ENCODE measurements at places on chromosomes 7 and 10.

DNA sequence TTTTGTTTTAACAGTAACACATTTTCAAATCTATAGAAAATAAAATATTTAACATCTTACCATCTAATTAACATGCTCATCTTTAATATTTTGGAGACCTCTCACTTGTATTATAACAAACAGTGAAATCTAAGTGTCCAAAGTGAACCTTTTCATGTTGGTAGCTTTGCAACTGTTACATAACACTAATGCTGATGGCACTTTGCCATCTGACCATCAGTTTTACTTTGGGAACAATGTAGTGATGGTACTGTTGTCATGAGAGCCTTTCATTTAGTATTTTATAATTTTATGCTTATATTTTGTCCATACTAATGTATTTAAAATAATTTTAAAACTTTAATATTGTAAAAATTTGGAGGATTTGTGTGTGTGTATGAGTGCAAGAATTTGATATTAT lies 1017.0 kb upstream of the KCND2 start:
- no peak for DNase-seq

DNA sequence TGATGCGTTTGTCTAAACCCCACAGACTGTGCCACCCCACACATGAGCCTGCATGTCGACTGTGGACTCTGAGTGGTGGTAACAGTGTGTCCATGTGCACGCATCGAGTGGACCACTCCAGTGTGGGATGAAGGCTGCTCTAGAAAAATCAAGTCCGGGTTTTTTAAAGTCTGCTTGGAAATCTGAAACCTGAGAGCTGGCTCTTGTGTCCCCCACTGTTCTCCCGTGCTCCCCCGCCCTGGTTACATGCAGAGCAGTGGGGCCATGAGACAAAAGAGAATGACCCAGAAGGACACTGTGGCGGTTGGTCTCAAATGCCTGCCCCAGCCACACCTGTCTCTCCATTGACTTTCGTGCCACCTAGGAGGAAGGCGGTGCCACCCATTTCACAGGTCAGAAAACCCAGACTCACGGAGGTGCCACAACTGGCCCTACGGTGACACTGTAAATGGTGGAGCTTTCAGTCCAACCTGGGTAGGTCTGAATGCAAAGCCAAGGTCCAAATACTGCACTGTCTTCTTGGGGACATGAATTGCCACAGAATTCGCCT lies 27.3 kb upstream of the PWWP2B start:
- DNase-seq = no peak

- peak; percentile 93 for DNase-seq
Measured at GRCh38 chr7:150404805-150405583, 25.9 kb downstream of the ZNF775 start.

DNA sequence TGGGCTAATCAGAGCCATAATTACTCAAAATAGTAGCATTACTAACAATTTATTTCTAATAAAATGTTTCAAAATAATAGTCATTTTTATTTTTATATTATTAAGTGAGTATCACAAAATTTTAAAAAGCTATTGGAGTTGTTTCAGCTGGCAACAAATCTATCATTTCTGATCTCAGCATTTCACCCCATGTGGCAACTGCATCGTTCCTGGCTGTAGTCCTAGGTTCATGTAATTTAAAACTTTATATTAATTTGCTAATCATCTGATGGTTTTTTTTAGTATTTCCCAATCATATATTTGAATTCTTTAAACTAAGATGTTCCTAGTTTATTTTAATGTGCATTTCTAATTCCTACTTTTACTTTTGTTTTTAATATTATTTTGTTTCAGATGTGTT lies 293.0 kb upstream of the AKR1E2 start:
- DNase-seq = no peak
